Fibroblast of skin of scalp (primary cell): ENCODE measurements at places on chromosomes 4 and X.

DNA sequence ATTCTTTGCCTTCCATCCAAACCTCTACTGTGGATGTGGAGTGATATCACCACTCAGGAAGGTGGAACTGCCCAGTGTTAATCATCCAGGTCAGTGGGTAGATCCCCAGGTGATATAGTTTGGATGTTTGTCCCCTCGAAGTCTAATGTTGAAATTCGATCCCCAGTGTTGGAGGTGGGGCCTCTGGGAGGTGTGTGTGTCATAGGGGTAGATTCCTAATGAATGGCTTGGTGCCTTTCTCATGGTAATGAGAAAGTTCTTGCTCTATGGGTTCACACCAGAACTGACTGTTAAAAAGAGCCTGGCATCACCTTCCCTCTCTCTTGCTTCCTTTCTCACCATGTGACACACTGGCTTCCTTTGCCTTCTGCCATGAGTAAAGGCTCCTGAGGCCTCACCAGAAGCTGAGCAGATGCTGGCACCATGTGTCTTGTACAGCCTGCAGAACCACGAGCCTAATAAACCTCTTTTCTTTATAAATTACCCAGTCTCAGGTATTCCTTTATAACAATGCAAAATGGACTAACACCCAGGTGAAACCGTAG is 6.8 kb upstream of the SOWAHB start:
- DNase-seq: no peak

- no peak for DNase-seq
Observed at GRCh38 chr4:115871596-115871995, 758.2 kb upstream of the NDST4 start.

- DNase-seq: peak; percentile 89
Observed at GRCh38 chr4:123649645-123650391, 253.2 kb downstream of the SPRY1 start.

- no peak for DNase-seq
Observed at GRCh38 chr4:38090455-38091246, 130.5 kb downstream of the PTTG2 start.

DNA sequence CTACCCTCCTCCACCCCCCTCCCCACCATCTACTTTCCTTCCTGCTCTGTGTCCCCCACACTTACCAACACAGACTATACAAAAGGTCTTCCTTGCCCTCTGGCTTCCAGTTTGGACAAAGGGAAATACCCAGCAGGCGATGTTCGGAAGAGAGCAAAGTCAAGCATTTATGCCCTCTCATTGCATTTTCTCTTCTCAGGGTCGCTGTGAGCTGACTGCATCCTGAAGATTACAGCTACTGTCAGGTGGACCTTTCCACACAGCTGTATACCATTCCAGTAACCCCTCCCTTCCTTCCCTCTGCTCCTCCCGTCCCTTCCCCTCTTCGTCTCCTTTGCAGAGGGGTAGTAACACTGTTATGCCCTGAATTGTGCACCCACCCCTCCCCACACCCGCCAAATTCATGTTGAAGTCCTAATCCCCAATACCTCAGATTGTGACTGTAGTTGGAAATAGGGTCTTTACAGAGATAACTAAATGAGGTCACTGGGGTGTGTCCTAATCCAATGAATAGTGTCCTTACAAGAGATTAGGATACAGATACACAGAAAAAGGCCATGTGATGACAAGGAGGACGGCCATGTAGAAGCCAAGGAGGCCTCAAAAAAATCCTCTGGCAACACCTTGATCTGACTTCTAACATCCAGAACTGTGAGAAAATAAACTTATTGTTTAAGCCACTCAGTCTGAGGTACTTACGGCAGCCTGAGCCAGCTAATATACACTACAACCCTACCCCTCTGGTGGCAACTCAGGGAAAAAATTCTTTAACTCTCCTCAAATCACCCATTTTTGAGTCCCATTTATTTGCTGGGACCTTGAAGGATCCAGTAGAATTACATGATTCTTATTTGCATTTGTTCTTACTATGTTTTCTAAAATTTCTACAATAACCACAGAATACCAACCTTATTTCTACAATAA is 11.7 kb downstream of the MORF4L2 start:
- DNase-seq: no peak

- no peak for DNase-seq
Observed at GRCh38 chr4:69764311-69764710, 3.9 kb upstream of the SULT1B1 start.

- DNase-seq: no peak
Observed at GRCh38 chr4:87947381-87948160, 27.9 kb upstream of the SPP1 start.

DNA sequence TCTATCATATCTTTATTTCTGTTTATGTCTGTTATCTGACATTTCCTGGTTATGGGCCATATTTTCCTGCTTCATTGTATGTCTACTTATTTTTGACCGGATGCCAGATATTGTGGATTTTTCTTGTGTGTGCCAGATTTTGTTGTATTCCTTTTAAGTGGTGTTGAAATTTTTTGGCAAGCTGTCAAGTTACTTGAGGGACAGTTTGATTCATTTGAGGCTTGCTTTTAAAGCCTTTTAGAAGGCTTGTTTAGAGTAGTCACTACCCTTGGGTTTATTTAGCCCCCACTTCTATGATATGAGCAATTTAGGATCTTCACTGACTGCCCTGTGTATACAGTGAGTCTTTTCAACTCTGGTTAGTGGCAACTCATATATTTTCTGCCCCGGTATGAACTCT is 29.2 kb upstream of the NPY2R start:
- DNase-seq: no peak

GRCh38 chr4:21692241-21692640 is 256.3 kb downstream of the KCNIP4 start:
- no peak for DNase-seq

DNA sequence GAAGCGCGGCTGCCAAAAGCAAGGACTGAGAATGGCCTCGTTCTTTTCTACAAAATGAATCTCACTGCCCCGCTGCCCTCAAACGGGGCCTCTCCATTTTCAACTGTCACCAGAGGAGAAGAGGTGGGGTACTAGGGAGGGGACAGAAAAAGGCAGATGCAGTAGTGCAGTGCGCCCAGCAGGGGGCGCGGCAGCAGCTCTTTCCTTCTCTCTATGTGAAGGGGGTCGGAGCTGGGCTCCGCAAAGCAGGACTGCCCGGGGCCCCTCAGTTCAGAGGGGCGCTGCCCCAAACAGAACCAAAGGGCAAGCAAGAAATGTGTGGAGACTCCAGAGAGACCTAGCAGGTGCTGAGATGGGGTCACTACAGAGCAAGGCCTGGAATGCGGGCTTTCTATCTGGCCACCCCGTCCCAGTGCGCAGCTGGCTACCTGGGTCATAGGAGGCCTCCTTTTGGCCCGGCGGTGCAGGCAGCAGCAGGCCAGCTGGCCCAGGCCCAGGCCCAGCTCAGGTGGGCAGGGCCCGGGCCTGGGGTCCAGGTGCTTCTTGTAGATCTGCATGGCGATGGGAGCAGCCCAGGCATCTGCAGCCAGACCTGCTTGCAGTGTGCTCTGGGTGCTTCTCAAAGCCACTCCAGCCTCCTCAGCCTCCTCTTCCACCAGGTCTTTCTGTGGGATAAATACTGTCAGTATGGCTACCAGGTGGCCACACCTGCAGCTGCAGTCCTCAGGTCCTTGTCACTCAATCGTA is 5.9 kb downstream of the IRAK1 start:
- peak; percentile 26 for DNase-seq

GRCh38 chrX:63471004-63471403 is 119.9 kb upstream of the SPIN4 start:
- no peak for DNase-seq

DNA sequence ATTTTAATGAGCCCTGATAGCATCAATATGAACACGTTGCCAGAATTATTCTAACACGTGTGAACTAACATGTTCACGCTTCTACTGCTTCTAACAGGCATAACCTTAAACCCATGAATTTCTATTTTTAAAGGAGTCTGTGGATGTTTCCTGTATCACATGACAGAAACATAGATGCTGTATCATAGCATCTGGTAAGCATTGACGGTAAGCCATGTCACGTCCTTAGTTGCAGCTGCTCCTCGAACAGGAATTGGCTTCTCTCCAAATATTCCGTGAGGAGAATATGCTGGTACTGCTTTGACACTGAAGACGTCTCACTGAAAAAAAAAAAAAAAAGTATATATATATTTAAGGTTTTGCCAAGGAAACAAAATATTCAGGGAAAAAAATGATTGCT is 105.1 kb upstream of the MXRA5 start:
- DNase-seq: peak; percentile 46

GRCh38 chr4:151921811-151922210 is 161.0 kb upstream of the GATB start:
- peak; percentile 19 for DNase-seq

GRCh38 chrX:127877318-127877717 is 174.9 kb downstream of the ACTRT1 start:
- no peak for DNase-seq

GRCh38 chr4:952881-953573 is 20.3 kb downstream of the DGKQ start:
- no peak for DNase-seq

- no peak for DNase-seq
Observed at GRCh38 chr4:76666944-76667532, 230.9 kb downstream of the SOWAHB start.

DNA sequence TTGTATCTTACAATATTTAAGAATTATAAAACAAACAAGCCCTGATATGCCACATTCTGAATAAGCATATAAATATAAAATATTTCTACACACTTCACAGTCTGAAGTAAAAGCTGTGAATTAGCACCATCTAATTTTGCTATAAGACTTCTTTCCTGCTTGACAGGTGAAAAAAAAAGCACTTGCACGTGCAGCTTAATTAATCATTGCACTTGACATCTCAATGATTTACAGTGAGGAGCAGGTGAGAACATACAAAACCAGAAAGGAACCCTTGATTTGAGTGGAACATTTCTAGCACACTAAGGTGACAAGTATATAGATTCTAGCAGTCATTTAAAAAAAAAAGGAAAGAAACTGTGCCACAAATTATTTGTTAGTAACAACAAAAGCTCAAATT is 47.9 kb downstream of the CHIC2 start:
- DNase-seq: no peak

DNA sequence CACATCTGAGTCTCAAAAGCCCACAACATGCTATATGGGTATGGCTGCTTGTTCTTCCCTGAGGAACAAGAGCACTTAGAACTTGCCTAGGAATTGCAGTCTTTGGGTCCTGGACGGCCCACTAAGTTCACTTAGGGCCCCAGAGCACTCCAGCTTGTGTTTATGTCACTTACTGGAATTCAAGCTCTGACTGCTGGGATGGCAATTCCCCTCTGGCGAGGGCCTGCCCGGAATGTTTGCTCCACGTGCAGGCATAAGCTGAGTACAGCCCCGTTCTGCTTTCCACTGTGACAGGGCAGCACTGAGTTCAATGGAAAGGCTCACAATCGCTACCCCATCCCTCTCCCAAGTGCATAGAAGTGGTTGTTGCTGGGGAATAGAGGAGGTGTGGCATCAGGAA is 25.9 kb upstream of the RASSF6 start:
- DNase-seq: no peak
